ENCODE measurements at places on chromosomes 1 and 21.

GRCh38 chr1:206415942-206416341, 54.3 kb upstream of the IKBKE start:
- DNase-seq = no peak

GRCh38 chr1:228648647-228649383, 86.5 kb upstream of the RHOU start:
- no peak for DNase-seq

DNA sequence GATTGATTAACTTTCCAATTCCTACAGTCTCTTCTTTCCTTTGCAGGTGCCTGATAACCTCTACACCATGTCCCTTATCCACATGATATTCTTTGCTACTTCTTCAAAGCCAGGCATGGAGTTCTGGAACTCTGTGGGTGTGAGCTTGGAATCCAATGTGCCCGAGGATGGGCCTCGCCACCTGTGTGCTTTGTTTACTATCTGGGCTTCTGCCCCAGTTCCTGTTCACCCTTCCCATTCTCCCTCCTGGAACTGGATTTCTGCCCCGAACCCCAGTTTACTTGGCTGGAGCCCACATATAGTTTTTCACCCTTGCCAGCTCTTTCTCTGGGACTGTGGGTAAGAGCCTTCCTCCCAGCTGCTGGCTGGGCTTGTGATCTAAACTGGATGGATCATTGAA, 75.2 kb upstream of the AK4 start:
- no peak for DNase-seq

- no peak for DNase-seq
Observed at GRCh38 chr21:42674351-42674940, 21.0 kb downstream of the PDE9A start.

- DNase-seq = no peak
Observed at GRCh38 chr21:14078746-14079375, 131.9 kb downstream of the LIPI start.

DNA sequence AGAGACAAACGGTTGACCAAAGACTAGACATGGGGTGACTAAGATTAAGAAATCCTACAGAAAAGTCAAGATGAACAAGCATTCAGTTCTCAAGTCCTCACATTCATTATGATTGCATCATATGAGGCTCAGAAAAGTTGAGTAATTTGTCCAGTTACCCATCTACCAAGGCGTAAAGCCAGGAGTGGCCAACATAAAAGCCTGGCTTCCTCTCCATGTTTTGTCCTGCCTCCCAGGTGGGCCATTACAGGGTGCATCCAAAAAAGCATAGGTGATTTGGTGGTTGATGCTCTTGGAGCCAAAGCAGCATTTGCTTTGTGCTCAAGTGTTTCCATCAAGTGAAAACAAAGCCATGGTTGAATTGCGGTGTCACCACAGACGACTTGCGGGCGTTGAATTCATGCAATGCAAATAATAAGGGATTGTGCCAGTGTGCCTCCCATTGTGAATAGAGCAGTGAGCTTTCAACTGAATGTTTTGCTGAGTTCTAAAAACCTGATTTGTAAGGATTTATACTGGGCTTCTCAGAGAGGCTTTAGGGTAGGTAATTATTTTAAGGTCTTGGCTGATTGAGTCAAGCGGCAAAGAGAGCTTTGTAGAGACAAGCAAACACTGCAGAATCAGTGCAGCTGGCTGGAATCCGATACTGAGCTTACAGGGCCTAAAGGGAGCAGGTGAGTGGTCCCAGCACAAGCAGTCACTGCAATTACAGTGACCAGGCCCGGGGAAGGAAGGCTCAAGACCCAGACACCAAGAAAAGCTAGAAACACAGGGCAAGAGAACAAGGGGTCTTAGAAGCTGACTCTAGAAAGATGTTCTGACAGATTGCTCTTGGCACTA, 54.1 kb downstream of the KCNJ15 start:
- no peak for DNase-seq

GRCh38 chr1:40401473-40402201, 28.1 kb downstream of the SMAP2 start:
- DNase-seq = no peak

DNA sequence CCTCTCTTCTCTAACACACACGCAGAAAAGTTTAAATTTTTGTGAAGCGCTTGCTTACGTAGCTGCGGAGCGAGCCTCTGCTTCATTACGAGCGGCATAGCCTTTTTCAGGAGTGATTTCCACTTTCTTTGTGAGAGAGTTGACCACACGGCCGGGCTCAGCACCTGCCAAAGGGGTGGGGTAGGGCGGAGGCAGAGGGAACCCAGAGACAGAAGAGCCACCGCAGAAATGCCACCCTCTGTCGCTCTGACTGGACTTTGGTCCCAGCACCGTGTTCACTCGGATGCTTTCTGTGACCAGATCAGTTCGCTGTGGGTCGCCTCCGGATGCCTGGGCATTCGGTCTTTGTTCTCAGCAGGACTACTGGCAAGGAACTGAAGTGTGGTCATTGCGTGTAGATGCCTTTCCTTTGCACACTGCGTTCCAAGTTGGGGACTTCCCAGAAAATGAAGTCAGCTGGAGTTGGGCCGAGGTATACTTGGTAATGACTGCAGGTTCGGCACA, 883 bp downstream of the CHODL start:
- DNase-seq = no peak

DNA sequence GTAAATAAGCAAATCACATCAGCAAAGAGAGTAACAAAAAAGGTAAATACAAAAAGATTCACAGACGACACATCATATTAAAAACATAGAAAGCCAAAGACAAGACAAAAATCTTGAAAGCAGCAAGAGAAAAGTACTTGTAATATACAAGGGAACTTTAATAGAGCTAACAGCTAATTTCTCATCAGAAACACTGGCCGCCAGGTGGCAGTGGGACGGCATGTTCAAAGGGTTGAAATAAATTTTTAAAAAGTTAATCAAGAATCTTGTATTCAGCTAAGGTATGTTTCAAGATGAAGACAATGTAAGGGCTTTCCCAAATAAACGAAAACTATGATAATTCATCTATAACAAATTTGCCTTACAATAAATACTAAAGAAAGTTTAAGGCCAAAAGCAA, 358.1 kb downstream of the LRRIQ3 start:
- no peak for DNase-seq

- DNase-seq = no peak
Observed at GRCh38 chr21:37341254-37341960, 25.2 kb upstream of the DYRK1A start.

DNA sequence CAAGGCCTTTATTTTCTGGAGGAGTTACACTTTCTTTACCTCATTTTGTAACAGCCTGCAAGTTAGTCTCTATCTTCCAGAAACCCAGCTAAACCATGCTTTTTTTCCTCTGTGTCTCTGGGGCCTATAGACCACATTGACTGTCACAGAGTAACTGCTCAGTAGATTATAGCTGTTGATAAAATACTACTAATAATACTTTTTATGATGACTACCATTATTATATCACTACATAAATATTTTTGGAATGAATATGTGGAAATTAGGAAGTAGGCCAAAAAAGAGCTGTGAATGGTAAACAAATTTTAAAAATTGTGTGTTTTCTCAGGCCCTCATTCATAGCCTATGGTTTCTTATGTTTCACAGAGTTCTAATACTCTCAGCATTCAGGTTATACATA, 233.1 kb upstream of the USP24 start:
- no peak for DNase-seq

DNA sequence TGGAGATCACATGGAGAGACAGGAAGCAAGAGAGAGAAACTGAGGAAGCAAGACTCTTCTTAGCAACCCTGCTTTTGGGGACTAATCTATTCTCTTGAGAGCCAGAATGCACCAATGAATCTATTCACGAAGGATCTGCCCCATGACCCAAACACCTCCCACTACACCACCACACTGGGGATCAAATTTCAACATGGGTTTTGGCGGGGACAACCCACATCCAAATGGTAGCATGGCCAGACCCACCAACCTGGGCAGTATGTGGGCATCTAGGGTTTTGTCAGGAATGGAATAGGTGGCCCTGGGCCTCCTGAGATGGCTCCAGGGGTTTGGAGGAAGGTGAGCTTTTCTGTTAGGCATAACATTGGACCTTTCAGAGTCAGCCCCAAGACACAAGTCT, 33.7 kb downstream of the NENF start:
- DNase-seq = no peak

DNA sequence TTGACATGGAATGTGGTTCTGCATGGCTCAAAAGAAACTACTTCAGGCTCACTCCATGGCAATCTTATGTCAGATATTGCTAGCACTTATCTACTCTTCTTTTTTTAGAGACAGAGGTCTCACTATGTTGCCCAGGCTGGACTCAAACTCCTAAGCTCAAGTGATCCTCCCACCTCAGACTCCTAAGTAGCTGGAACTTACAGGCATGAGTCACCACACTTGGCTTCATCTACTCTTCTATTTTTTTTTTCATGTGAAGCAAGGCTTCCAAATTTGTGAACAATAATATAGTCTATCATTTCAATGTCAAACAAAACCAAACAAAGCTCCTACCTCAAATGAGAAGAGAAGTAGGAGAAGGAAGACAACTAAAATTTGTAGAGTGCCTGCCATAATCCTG, 7.5 kb upstream of the PSEN2 start:
- no peak for DNase-seq

GRCh38 chr1:112850034-112850757, 105.8 kb downstream of the SLC16A1 start:
- DNase-seq = no peak

DNA sequence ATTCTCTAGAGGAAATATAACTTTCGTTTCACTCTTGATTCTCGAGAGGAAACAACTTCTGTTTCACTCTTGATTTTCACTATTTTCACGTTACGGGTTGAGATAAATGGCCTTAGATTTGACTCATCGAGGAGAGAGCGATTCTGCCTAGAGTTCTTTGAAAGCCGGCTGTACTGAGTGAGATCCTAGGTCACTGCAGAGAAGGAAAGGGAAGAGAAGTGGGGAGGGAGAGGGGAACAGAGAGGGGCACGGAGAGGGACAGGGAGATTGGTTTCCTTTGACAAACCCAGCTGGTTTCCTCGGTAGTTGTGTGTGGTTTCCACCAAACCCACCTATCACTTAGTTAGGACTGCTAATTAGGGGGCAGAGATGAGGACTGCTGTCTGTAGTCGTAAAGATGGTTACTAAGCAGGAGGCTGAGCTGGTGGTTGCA, 21.6 kb upstream of the GPR137B start:
- DNase-seq = peak; percentile 26

GRCh38 chr21:45203983-45204382, 83.7 kb downstream of the POFUT2 start:
- no peak for DNase-seq

DNA sequence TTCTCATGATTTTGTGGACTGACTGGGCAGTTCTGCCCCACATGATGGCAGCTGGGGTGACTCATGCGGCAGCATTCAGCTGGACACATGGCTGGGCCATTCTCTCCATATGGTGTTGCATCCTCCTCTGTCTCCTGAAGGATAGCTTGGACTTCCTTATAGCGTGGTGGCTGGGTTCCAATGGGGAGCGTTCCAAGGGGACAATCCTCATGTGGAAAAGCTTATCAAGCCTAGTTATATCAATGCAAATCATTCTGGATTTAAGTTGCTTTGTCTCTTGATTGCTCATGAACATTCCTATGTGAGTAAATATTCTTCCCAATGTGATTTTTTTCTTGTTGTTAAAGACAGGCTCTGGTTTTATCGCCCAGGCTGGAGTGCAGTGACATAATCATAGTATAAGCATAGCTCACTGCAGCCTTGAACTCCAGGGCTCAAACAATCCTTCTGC, 13.2 kb upstream of the SLC2A1 start:
- DNase-seq = no peak

GRCh38 chr1:29438991-29439390, 202.7 kb downstream of the PTPRU start:
- DNase-seq = no peak

DNA sequence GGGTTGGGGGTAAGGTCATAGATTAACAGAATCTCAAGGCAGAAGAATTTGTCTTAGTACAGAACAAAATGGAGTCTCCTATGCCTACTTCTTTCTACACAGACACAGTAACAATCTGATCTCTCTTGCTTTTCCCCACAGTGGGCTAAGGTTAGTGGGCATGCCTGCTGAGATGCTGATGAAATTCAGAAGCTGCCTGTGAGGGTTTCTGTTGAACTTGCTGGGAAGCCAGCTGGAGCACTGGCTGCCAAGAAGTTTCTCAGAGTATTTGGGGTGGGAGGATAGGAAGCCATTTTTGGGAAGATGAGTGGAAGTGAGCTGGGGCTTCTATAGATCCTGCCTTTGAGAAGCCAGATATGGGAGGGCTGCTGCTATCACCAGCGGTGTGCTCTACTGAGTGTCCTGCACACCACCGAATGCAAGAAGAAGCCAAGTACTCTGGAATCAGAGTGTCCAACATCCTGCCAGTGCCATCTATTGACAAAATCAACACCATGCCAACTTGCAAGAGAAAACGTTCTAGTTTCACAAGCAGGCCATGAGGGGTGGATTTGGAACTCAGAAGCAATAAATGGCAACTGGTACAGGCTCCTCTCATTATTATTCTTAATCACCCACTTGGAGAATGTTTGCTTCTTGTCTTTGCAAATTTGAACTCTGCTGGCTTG, 102.7 kb downstream of the PTPRU start:
- no peak for DNase-seq

DNA sequence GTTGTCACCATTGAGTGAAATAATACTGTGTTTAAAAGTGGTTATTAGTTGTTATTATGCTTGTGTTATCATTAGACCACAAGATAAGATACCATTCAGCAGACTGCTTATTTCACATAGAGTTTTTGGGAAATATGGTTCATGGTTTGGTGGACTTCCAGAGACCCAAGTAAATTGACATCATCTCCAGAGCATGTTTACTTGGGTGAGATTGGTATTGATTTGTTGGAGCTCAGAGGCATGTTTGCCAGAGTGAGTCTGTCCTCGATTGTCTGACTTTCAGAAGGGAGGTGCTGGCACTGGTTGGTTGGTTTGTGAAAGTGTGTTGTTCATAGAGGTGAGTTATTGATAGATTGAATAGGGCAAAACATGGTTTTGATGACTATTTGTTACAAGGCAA, 291.4 kb downstream of the TGFB2 start:
- no peak for DNase-seq

DNA sequence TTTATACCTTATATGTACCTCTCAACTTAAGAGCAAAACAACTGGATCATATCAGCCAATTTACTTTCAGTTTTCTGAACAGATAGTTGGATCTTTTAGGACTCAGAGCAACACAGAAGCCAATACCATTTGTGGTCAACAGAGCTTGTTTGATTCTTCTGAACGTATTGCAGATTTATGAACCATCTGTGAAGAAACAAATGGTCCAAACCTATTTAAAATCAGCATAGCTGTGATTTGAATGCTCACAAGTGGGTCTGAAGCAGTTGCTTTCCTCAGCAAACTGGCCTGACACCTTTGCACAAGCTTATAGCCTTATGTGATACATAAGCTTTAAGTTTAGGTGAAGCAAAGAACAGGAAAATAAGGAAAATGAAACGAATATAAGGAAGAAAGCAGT, 147.6 kb downstream of the LRRIQ3 start:
- no peak for DNase-seq

DNA sequence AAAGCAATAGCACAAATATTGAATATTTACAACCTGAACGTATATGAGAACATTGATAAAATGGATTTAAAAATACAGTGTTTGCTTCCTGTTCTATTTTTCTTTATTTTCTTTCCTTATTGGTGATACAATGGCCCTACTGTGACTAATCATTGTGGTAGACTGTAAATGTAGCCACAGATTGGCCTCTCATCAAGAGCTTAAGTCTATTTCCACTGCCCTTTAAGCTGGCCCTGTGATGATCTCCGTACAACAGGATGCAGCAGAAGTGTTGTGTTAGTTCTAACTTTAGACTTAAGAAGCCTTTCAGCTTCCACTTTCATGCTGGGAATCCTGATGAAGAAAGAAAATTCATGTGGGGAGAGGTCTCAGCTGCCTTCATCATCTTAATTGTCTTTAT, 285.6 kb upstream of the B3GALT2 start:
- no peak for DNase-seq
